Hematopoietic multipotent progenitor cell treated with erythropoietin and hydrocortisone succinate and interleukin-3 and kit ligand, for 6 days (in vitro differentiated cells): ENCODE measurements at places on chromosomes 13 and 19.

- no peak for DNase-seq
These were observed 203.4 kb downstream of the COL4A1 start for GRCh38 chr13:110103534-110103933.

DNA sequence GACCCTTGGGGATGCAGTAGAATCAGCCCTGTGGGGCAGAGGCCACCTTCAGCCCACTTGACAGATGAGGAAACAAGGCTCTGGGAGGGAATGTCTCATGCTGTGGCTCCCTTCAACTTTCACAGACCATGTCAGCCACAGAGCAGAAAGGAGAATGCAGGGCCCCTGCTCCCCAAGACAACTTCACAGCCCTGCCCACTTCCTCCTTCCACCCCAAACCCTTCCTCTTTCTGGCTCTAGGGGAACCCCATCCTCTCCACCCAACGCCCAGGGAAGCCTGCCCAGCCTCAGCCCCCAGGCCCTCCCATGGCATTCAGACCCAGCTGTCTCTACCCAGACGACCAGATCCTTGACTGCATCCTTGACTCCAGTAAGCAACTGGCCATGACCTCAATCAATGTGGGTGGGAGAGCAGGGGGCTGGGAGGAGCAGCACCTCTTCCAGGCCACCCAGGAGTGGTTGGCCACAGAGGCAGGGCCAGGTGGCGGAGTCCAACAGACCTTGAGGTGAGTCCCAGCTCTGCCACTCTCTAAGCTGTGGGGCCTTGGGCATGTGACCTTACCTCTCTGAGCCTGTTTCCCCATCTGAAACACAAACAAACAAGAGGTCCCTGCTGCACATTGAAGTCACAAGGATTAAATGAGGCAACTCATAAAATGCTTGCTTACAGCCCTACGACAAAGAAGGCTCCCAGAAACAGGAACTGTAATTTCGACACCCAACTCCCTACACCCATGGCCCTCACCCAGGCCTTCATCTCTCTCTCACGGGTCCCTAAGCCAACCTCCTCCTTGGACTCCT, 15.8 kb downstream of the DEDD2 start:
- DNase-seq, result peak; percentile 70

DNA sequence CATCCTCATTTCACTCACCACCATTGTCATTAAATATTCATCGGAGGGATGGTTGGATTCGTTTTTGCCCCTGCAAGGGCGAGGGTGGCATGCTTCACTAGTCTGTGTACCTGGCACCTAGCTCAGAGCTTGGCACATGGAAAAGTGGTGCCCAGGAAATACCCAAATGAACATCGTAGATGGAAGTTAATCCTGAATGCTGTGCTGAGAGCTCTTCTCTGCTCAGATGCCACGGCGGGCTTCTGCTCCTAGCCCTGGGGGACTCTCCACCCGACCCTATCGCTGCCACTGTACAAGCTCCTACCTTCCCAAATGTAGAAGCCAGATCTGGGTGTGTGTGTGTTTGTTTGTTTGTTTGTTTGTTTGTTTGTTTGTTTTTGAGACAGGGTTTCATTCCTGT, 113.0 kb upstream of the ZNF507 start:
- no peak for DNase-seq

- no peak for DNase-seq
These were observed 76.2 kb downstream of the C13orf42 start for GRCh38 chr13:51034906-51035305.
